ENCODE measurements at places on chromosomes 5 and 9.

- no peak for DNase-seq
Observed at GRCh38 chr9:34957492-34958410, at the start of gene PHF24. Gene PHF24, plus strand, starts transcription at chr9:34958285. Its CDS starts 13,014 bp downstream, at chr9:34971299.

GRCh38 chr5:104594850-104595249, 1032.3 kb upstream of the NUDT12 start:
- DNase-seq = no peak

- DNase-seq = no peak
Observed at GRCh38 chr9:117073071-117073470, 341.8 kb downstream of the ASTN2 start.

DNA sequence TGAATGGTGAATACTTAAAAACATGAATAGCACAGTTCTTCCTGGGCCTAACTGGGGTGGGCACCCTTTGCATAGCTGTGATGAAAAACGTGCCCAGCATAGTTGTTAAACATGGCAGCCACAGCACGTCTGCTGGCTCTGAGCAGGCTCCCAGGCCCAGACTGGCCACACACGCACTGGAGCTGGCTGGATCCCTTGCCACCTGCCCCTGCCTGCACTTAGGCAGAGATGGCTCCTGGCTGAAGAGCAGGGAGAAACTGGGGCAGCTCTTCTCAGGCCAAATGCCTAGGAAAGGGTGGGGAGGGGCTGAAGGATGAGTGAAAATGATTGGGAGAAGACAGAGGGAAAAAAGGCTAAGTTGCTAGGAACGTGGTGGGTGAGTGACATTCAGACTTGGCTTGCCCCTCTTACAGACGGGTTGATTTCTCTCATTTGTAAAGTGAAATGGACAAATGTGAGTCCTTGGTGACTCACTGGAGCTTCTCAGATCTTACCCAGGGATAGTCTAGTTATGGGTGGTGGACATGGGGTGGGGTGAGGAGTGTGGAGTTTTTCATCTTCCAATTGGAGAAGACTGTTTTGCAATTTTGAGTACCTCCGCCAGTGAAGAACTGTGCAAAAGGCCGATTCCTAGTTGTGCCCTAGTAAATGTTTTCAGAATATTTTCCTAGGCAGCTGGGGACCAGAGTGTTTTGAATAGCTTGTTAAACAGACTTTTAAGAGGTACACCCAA, 42.4 kb downstream of the TRIO start:
- DNase-seq = peak; percentile 86

- no peak for DNase-seq
Observed at GRCh38 chr5:13814301-13814700, 130.2 kb downstream of the DNAH5 start.

- peak; percentile 78 for DNase-seq
Observed at GRCh38 chr5:116454417-116454927, 120.2 kb downstream of the SEMA6A start.

DNA sequence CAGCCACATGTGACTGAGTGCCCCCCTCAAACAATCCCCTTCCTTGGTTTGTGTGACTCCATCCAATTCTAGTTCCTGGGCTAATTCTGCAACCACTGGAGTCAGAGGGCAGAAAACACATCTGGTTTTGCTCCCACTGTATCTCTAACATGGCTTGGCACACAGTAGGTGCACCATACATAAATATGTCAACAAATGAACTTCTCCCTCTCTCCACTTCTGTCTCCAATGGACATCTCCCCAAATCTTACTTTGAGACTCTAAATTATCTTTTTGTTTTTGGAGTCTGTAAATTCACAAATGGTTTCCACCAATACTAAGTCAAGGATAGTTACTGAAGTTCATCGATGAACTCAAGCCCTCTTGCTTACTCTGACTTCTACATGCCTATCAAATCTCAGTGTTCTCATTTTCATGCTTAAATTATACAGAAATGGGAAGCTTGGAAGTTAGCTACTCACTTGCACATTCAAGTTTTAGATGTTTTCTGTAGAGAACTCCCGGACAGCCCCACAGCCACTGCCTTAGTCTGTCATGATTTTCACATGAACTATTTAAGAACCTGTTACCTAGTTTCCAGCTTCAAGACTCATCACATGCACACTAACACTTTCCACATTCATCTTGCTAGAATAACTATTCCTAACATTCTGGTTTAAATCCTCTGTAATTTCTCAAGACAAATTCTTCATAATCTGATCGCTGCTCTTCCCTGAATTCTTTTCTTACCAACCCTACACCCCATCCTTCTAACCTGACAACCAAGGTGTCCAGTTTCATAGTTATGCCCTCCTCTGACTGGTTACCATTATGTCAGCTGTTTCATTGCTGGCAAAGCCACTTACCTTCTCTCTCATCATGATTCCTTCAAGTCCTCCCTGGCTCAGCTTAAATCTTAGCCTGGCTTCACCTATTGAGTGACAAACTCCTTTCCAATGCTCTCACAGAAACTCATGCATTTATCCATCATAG, 6.0 kb downstream of the RPL37 start:
- no peak for DNase-seq

DNA sequence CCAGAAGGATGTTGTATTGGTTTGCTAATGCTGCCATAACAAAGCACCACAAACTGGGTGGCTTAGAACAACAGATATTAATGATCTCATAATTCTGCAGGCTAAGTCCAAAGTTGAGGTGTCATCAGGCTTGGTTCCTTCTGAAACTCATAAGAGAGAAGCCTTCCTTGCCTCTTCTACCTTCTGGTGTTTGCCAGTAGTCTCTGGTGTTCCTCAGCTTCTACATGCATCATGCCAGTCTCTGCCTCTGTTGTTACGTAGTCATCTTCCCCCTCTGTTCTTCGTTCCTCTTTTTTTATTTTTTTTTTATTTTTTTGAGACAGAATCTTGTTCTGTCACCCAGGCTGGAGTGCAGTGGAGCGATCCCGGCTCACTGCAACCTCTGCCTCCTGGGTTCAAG, 61.8 kb downstream of the LRRC70 start:
- DNase-seq = no peak

DNA sequence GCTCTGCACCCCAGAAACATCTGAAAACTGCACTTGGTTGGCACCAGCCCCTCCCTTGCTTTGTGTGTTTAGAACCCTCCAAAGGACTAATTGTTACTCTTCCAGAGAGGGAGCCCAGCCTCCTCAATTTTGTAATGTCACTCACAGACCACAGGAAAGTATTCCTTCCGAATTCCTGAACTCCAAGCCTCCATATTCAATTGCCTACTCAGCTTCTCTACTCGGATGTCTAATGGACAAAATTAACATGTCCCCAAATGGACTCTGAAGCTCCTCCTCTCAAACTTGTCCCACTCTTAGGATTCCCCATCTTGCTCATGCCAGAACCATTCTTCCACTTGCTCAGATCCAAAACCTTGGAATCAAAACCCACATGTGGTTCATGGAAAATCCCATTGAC, 3.9 kb upstream of the TMEM171 start:
- DNase-seq = no peak

DNA sequence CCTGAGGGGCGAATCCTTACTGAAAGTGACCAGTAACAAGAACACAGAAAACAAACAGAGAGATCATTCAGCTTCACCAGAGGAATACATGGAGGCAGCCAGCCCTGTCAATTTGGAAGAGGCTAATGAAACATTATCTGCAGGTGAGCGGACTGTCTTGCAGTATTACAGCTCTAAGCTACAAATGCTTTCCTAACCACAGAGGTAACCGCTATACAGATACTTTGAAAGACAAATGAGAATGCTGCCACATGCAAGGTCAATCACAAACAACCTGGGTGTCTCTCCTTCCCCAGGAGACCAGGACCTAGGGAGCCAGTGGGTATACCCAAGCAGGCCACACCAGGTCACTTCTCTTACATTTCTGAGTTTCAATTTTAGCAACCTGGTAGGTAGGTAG, 30.2 kb downstream of the EFNA5 start:
- DNase-seq = no peak

- DNase-seq = no peak
Observed at GRCh38 chr5:123681061-123681460, 169.1 kb downstream of the CSNK1G3 start.

DNA sequence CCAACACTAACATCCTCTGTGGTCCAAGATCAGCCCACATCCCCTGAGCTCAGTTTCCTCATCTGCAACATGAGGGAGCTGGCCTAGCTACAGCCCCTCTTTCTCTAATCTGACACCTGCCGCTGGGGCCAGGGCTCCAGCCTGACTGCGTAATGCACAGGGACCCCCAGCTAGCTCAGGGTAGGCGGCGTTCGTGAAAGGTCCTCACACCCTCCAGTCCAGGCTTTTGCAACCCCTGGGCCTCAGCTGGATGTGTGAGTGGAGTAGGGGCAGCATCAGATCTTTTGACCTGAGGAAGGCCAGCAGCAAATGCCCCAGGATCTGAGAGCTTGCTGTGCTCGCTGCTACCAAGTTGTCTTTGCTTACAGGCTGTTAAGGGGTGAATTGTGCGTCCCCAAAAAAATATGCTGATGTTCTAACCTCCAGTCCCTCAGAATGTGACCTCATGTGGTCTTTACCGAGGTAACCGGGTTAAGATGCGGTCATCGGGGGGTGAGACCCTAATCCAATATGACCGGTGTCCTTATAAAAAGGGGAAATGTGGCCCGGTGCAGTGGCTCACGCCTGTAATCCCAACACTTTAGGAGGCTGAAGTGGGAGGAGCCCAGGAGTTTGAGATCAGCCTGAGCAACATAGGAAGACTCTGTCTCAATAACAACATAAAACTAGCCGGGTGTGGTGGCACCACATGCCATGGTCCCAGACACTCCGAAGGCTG, 47.8 kb downstream of the PLPP7 start:
- DNase-seq = no peak

DNA sequence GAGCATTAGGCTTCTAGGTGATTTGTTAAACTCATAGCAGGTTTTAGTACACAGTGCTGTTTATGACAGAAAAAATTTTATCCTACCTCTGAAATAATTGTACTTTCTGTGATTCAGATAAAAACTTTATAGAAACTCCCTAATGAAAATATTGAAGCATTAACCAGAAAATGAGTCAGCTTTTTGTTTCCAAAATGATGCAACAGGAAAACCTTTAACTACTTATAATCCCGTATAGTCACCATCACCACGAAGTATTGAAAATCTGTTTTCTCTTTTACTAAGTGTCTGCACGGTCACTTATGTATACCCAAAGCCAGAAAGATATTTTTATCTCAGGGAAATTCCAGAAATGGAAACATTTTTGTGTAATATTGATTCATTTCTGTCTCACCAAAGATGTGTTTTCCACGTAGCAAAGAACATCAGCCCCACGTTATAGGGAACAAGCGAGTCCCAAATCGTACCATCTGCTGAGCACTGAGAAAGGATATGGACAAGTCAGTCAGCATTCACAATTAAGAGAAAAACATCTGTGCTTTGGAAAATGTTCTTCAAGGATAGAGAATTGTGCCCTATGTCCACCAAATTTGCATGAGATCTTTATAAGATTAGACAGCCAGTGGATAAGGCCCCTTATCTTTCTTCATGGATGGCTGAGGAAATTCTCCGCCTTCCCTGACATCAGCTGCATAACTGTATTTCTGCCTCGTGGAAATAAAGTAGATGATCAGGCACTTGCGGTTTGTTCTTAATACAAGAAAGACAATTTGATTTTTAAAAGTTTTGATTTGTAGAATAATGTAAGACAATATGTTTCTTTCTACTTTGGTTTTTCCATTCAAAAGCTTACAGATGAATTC, 41.9 kb downstream of the TNFAIP8 start:
- DNase-seq = no peak

DNA sequence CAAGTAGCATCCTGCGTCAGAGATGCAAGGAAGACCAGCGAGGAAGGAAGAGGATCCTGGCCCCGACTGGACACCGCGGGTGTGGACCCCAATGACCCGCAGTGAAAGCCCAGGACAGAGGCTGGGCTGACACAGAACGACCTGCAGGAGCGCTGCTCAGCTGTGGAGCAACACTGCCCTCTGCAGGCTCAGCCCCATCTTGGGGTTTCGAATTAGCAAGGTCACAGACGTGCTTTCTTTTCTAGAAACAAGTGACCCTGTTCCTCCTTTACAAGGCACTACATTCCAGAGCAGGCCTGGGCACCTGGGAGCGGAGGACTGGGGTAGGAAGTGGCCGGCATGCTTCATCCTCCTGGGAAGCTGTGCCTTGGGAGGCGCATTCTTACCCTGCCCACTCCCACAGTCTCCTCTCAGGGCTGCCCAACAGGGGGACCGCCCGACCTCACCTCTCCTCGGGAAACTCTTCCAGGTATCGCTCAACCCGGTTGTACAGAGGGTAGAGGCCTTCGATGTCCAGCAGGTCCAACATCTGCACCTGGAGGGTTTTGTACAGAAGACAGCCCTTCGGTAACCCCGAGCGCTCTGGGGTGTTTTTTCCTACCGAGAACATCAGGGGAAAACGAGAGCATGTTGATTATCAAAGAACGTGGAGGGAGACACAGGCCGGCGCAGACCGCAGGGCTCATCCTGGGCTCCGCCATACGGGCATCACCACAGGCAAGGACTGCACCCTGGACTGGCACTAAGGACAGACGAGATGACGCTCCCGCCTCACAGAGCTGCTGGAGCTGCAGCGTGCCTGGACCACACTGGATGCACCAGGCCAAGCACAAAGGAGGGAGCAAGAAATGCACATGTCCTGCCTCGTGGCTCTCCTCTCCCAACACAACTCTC, 35.0 kb downstream of the IPPK start:
- no peak for DNase-seq

Data from skeletal muscle cell (primary cell).